ENCODE measurements at places on chromosomes 4 and X.

DNA sequence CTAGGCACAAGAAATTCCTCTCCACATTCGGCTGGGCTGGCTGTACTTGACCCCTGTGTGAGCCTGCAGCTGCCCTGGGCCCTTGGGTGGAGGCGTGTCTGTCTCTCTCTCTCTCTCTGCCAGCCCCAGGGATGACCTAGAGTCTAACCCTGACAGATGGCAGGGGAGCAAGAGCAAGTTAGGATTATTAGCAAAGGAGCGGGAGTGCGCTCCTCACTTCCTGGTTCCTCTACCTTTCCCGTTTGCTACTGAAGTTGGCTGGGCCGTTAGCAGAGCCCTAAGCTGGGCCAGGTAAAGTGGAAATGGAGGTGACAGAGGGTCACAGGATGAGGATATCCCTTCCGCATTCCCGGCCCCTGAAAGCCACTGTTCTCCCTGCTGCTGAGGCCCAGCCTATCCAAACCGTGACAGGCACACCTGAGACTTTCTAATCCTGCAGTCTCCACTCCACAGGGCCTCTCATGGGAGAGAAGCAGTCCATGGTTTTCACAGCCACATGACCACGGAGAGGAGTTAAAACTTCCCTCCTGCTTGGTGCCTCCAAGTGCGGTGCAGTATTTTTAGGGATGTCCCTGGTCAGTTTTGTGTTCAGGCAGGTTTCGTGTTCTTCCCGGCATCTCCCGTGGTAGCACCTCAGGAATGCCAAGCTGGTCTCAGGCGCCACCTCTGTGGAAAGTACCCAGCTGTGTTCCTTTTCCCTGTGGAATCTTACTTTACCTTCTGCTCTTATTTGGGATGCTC, 79.3 kb downstream of the CLDN22 start:
- DNase-seq: no peak

DNA sequence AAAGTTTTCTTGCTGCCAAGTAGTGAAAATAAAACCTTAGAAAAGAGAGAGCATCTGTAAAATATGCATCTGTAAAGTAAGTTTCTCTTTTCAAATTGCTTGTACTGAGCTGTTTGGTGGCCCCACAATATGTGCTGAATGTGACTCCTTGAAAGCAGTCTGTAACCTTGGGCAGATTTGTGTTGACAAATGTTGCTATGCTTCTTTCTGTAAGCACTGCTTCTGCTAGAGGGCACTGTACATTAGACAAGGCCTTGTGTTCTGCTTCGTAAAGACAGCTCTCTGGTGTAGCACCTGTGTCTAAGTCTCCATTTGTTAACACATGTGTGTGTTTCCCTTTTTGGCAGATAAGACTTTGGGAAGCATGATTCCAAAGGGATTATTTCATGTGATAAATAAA, 56.6 kb upstream of the NRK start:
- no peak for DNase-seq

DNA sequence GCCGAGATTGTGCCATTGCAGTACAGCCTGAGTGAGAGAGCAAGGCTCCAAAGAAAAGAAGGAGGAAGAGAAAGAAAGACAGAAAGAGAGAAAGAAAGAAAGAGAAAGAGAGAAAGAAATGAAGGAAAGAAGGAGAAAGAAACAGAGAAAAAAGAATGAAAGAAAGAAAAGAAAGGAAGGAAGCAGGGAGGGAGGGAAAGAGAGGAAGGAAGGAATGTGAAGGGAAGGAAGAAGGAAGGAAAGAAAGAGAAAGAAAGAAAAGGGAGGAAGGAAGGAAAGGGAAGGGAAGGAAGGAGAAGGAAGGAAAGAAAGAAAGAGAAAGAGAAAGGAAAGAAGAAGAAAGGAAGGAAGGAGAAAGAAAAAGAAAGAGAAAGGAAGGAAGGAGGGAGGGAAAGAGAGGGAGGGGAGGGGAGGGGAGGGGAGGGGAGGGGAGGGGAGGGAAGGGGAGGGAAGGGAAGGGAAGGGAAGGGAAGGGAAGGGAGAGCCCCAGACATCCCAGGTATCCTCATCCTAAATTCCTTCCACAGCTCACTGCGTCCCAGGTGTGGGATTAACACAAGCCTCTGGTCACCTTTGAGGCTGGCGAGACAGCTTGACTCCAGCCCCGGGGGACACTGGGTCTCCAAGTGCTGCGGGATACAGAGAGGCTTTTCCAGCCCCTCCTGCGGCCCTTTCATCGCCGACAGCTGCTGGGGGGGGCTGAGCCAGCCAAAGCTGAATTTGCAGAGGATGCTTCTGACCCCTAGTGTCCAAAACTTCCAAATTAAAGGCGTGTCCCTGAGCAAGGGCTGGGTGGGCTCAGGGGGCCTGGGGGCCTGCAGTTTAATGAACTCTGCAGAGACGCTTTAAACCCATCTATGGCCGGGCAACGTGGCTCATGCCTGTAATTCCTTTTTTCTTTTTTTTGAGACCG, 24.2 kb upstream of the CSF2RA start:
- DNase-seq: peak; percentile 49

DNA sequence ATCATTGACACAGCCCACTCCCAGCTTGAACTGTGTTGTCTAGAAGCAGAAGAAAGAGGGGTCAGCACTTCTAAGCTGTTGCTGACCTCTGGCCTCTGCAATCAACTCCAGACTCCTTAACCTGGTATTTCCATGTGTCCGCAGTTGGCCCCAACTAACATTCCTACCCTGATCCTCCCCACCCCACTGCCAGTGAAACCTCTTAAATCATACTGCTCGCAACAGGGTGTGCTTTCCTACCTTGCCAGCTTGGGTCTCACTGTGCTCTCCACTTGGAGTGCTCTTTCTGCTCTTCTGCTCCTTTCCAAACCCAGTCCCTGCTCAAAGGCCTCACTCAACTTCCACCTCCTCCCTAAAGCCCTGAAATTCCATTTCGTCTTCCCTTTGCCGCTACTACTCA, 52.3 kb upstream of the RPS6KA3 start:
- DNase-seq: no peak

- no peak for DNase-seq
These were observed 541.4 kb upstream of the BOD1L1 start for GRCh38 chr4:14168919-14169318.

DNA sequence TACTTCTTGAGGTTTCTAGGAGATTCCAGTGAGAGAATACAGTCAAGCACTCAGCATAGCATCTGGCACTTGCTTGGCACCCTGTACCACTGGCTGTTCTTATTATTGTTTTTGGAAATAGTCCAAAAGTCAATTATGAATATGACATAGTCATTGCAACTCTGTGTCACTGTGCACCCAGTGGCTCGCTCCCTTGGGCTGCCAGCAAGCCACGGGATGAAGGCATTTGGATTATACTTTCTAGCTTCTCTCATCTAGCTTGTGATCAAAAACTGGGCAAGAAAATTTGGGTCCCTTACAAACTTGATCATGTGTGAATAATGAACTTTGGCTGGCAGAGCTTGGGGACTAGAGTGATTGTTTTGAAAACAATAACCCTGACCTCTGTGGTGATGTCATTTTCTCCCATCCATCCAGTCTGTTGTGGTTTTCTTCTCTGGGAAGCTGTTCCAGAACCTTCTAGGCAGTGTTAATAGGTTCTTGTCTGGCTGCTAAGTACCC, 32.7 kb upstream of the LIMCH1 start:
- DNase-seq: no peak

DNA sequence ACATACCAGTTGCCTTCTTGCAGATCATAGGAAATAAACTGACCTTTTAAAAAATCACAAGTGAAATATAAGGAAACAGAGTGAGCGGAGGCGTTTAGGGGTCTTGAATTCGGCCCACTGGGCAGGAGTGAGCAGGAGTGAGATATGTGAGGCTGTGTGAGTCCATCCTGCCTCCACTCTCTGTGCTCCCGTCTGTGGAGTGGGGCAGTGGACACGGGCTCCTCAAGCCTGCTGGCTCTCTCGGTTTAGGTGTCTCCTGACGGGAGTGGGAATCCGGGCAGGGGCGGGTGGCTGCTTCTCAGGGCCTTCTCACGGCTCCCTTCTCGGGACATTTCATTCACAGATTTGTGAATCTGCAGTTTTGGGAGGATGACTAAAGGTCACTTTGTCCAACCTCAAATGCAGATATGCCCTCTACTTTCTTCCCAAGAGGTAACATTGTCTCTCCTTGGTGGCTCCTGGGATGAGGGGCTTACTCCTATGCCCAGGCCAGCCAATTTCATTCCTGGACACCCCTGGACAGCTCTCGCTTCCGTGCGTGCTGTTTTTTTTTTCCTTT, 27.6 kb downstream of the CYTL1 start:
- no peak for DNase-seq

DNA sequence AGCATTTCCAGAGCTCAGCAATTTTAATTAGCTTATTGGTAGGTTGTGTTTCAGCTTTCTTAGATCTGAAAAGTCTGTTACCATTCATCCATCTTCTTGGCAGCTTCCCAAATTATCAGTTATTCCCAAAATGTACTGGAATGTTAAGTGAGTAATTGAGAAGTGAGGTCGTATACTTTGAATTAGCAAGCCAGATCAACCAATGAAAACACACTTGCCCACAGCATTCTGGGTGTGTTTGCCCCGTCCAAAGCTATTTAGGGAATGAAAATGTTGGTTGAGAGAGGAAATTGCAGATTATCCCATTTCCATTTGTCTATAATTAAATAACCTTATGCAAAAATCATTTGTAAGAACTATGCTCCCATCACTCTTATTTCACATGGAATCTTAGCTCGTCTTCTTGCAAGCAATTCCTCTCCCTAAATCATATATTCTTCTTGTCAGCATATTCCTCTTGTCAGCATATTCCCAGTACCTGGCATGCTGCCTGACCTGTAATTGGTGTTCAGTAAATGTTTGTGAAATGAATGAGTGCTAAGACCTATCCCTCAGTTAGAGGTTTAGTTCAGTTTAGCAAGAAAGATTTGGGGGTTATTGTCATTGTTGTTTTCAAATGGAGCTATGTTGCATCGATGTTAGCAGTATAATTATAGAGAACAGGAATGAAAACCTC, 23.3 kb upstream of the ANTXR2 start:
- DNase-seq: no peak

DNA sequence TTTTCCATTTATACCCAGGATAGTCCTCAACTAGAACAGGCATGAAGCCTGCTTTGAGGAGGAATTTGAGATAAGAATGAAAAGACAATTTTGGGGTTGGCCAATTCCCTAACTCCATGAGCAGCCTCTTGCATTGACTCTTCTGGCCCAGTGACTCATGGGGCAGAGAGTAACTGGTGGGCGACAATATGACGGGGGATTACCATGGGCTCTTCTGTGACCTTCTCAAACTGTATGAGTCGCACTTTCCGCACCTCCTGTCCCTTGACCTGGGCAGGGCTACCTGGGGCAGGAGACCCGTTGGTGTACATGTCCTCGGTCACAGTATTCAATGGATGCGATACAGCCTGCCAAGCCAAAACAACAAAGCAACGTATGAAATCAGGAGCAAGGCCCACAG, 13.3 kb downstream of the MPP1 start:
- DNase-seq: no peak

DNA sequence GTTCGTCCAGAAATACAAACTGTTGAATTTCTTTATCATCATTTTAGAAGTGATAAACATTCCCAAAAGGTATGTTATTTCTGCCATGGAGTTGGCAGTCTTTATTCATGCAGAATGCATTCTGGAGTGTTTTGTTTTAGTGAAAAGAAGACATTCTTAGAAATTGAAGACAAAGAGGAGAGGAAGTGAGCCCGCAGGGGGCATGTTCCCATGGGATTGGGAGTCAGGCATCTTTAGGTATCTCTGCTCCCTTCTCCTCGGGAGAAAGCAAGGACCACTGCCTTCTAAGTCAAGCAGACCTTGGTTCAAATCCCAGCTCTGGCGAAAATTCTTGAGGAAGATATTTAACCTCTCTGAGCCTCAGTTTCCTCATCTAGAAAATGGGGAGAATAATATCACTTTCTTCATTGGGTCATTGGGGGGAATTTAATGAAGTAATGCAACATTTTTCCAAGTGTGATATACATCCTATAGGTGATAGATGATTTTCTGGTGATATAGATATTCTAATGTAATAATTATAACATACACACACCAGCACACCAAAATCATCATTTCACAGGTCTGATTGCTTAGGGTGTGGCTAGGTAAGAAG, 26.5 kb upstream of the CHRNA9 start:
- no peak for DNase-seq

DNA sequence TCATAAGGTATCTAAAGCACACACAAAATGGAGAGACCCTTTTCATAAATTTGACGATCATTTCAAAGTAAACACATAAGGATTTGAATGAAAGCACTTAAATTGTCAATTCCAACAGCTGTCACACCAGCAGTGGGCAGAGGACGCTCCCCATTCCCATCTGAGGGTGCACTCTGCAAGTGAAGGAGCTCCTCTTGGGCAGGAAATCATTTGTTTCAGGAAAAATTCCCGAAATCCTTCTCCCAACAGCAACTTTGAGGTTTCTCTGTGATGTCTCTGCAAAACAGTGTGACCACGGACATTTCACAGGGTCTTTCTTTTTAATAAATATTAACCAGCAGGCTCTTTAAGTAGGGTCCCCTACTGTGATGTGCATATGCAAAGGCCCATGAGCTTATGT, 111.0 kb downstream of the EPHA5 start:
- no peak for DNase-seq

GRCh38 chr4:152534541-152535359, 1.1 kb downstream of the FBXW7 start:
- peak; percentile 59 for DNase-seq

DNA sequence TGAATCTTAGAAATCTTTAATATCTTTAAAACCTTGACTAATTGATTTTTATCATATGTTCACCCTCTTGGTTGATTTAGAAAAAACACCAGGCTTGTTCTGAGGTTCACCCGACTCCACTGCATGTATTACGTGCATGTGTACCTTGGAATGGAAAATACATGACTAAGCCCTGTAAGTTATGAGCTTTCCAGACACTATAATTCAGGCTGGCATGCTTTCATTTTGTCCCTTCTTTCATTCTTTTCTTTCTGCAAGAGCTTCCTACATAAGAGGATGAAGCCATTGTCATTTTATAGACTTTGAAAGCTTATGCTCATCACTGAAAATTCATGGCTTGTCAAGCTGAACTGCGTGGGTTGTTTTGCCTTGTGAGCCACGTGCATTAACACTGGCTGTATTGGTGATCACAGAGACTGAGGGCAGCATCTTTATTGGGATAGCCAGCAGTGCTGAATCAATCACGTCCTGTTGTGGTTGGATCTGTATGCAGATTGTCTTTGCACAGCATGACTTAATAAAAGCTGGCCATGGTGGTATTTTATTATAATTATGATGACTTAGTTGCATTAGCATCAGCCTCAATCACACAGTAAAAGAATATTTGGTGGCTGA, 141.9 kb downstream of the SLIT2 start:
- no peak for DNase-seq

Measured in nephron progenitor cell (in vitro differentiated cells).